Natural killer cell (primary cell): ENCODE measurements at places on chromosomes 6 and 20.

- peaks cover 25% of the 10 kb centered on the region for H3K27me3 ChIP-seq
- DNase-seq = no peak
Observed at GRCh38 chr20:56630086-56630493, 984 bp downstream of the TFAP2C start.

GRCh38 chr6:123636782-123637181 lies at the start of gene TRDN:
TSS of gene TRDN (minus strand) at chr6:123636950. CDS start at chr6:123636775, 175 bp downstream.
- H3K27me3 ChIP-seq = no peaks in the 10 kb centered on the region
- no peak within 1 kb of the TSS for H3K27ac ChIP-seq
- H3K4me1 ChIP-seq = no peaks in the 10 kb centered on the region
- no peak within 1 kb of the TSS for H3K4me3 ChIP-seq

DNA sequence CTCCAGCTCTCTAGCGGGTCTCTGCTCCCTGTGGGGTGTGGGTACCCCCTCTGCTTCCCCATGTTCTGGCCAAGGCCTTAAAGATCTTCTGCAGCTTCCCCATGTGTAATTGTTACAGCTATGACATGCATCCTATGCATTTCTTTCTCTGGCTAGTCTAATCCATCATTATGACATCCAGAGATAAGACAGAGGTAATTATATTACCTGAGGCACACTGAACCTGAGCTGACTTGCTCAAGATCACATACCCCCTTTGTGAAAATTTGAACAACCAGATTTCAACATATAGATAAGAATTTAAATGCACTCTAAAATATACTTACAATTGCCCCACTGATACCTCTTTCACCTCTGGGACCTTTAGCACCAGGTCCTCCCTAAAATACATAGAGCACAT lies 102.4 kb downstream of the COL12A1 start:
- no peaks in the 10 kb centered on the region for H3K4me1 ChIP-seq
- no peaks in the 10 kb centered on the region for H3K36me3 ChIP-seq
- H3K27me3 ChIP-seq = no peaks in the 10 kb centered on the region
- no peak for DNase-seq

GRCh38 chr20:25177890-25178321 lies 17.6 kb upstream of the ENTPD6 start:
- DNase-seq = no peak
- H3K36me3 ChIP-seq = no peaks in the 10 kb centered on the region
- no peaks in the 10 kb centered on the region for H3K27me3 ChIP-seq
- H3K4me3 ChIP-seq = no peak overlapping the region
- no peaks in the 10 kb centered on the region for H3K4me1 ChIP-seq

- no peaks in the 10 kb centered on the region for H3K36me3 ChIP-seq
- H3K4me1 ChIP-seq = peaks cover 7% of the 10 kb centered on the region
- H3K27ac ChIP-seq = no peak overlapping the region
- DNase-seq = no peak
- no peaks in the 10 kb centered on the region for H3K27me3 ChIP-seq
- no peak overlapping the region for H3K4me3 ChIP-seq
Observed at GRCh38 chr20:8471465-8471864, 339.4 kb downstream of the PLCB1 start.

- no peak overlapping the region for H3K4me3 ChIP-seq
- H3K27ac ChIP-seq = no peak overlapping the region
- peak; percentile 29 for DNase-seq
- H3K27me3 ChIP-seq = peaks cover 4% of the 10 kb centered on the region
- no peaks in the 10 kb centered on the region for H3K36me3 ChIP-seq
Observed at GRCh38 chr6:150076196-150076893, 7.4 kb upstream of the ULBP3 start.

DNA sequence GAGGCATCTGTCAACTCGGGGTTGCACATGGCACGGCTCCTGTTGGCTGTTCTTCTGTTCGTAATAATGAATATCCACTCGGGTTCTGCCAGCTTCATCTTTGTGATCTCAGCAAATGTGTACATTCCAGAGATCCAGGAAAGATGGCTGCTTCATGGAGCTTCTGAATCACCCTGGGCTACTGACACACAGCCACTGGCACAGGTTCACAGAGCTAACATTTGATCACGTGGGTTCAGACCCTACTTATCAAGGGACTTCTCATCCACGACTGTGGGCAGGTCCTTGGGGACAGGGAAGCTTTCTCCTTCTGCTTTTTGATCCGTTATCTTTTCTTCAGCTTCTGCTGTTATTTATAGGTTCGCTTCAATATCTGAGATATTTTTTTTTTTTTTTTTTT lies 18.1 kb downstream of the PPP1R3G start:
- no peaks in the 10 kb centered on the region for H3K36me3 ChIP-seq
- H3K27ac ChIP-seq = no peak overlapping the region
- H3K4me1 ChIP-seq = no peaks in the 10 kb centered on the region
- H3K27me3 ChIP-seq = no peaks in the 10 kb centered on the region
- DNase-seq = no peak

DNA sequence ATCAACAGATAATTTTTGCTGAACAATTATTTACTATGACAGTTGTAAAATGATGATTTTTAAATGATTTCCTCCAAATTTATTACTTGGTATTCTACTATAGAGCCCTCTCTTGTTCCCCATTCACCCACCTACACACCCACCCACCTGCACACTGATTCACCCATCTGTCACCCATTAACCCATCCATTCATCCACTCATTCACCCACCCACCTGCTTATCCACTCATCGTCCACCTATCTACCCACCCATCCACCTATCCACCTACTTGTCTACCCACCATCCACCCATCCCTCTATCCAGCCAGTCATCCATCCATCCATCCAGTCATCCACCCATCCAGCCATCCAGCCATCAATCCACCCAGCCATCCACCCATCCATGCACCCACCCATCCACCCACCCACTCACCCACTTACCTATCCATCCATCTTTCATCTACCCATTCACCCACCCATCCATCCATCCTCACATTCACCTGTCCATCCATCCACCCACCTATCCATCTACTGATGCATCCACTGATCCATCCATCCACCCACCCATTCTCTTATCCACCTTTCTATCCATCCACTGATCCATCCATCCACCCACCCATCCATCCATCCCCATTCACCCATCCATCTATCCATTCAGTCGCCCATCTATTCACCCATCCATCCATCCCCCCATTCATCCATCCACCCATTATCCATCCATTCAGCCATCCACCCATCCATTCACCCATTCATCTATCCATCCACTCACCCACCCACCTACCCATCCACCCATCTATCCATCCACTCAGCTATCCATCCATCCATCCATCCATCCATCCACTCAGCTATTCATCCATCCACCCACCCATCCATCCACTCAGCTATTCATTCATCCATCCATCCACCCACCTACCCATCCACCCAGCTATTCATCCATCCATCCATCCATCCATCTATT lies 72.0 kb downstream of the SYNJ2 start:
- H3K27ac ChIP-seq = no peak overlapping the region
- H3K4me3 ChIP-seq = no peak overlapping the region
- no peaks in the 10 kb centered on the region for H3K27me3 ChIP-seq
- no peaks in the 10 kb centered on the region for H3K36me3 ChIP-seq
- H3K4me1 ChIP-seq = peaks cover 7% of the 10 kb centered on the region

DNA sequence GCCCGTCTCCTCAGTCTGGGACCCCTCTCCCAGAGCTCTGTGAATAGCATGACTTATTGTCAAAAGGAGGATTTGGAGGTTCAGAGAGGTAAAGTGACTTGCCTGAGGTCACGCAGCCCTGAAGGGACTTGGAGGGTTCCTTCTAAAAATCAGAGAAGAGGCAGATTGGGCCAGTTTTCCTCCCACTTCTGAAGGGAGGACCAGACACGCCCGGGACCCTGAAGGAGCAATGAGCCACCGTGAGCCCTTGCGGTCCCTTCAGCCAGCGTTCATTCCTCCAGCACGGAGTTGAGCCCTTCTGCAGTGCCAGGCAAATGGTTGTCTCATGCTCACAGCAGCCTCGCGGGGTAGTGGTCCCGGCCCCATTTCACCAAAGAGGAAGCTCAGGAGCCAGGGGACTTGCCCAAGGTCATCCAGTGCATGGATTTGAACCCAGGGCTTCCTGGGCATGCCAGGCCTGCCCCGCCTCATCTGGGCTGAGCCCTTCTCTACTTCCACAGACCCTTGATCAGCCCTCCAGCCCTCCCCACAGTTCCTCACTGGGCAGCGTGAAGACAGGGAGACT lies 7.4 kb downstream of the SRC start:
- no peak overlapping the region for H3K27ac ChIP-seq
- no peaks in the 10 kb centered on the region for H3K27me3 ChIP-seq
- peaks cover 25% of the 10 kb centered on the region for H3K4me1 ChIP-seq

DNA sequence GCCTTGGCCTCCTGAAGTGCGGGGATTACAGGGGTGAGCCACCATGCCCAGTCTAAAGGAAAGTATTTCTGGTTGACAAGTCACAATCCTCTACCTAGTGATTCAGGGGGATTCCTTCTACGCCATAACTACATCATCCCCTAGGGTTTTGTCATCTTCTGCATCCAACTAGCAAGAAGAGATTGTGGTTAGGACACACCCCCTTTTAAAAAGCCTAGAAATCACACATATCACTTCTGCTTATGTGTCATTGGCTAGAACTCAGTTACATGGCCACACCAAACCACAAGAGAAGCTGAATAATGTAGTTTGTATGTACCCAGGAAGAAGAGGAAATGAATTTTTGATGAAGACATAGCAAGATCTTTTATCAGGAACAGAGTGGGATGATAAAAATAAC lies 14.7 kb upstream of the CHD6 start:
- no peak overlapping the region for H3K27ac ChIP-seq
- H3K36me3 ChIP-seq = no peaks in the 10 kb centered on the region
- DNase-seq = peak; percentile 26
- no peaks in the 10 kb centered on the region for H3K4me1 ChIP-seq

DNA sequence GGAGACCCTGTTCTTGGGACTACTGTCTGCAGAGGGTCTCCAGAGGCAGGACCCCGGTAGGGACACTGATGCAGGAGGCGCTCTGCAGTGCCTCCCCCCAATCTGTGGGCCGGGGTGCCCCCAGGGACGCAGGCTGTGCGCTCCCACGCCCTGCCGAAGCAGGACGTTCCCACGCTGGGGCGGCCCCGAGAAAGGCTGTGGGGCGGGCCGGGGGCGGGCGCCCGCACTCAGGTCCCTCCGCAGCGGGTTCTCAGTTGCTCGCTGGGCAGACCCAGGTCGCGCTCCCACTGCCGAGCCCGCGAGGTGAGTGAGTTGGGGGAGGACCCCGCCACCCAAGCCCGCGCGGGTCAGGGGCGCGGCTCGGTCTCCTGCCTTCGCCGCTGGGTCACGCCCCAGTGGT lies at the start of gene COX4I2:
TSS of gene COX4I2 (plus strand) at position 253 of the 400 bp plus-strand sequence. CDS start 1,106 bp downstream, outside the sequence.
- no peaks in the 10 kb centered on the region for H3K27me3 ChIP-seq
- H3K4me3 ChIP-seq = no peak within 1 kb of the TSS
- no peaks in the 10 kb centered on the region for H3K36me3 ChIP-seq
- no peak for DNase-seq
- H3K27ac ChIP-seq = no peak within 1 kb of the TSS

DNA sequence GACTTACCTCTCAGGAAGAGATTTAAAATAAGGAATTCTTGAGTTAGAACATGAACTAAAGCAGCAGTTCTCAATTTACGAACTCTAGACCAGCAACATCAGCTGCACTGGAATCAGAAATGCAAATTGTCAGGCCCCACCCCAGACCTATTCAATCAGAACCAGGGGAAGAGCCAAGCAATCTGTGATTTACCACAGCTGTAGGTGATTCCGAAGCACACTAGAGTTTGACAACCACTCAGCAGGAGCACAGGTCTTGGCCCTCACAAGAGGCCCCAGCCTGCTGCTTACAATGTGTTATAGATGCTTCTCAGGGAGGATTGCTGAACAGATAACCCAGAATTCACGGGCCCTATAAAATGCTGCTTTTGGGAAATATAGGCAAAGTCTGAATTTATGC lies 279.2 kb downstream of the PTPRK start:
- no peak overlapping the region for H3K27ac ChIP-seq
- H3K27me3 ChIP-seq = no peaks in the 10 kb centered on the region
- DNase-seq = no peak
- no peaks in the 10 kb centered on the region for H3K4me1 ChIP-seq
- no peak overlapping the region for H3K4me3 ChIP-seq
- no peaks in the 10 kb centered on the region for H3K36me3 ChIP-seq

- no peak overlapping the region for H3K4me3 ChIP-seq
- no peak overlapping the region for H3K27ac ChIP-seq
- no peaks in the 10 kb centered on the region for H3K36me3 ChIP-seq
- no peak for DNase-seq
- H3K4me1 ChIP-seq = no peaks in the 10 kb centered on the region
- peaks cover 2% of the 10 kb centered on the region for H3K27me3 ChIP-seq
Observed at GRCh38 chr6:25692472-25692871, 40.5 kb downstream of the SCGN start.

- no peak overlapping the region for H3K27ac ChIP-seq
- H3K4me1 ChIP-seq = no peaks in the 10 kb centered on the region
- no peak for DNase-seq
- no peak overlapping the region for H3K4me3 ChIP-seq
- H3K36me3 ChIP-seq = no peaks in the 10 kb centered on the region
Observed at GRCh38 chr20:15922556-15922955, 650.7 kb downstream of the KIF16B start.

DNA sequence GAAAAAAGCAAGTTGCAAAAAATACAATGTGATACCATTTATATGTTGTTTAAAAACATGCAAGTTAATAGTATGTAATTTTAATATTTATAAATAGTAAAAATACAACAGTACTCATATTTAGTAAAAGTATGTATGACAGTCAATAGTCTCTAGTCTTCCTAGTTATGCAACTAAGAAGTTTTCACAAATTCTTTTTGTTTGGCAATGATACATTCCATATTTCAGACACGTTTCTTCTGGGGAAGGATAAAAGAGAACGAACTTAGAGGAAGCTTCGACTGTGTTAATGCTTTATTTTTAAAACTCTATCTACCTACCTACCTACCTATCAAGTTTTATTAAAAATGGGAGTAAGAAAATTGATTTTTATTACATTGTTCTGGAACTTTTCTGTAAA lies 77.7 kb downstream of the UBE3D start:
- no peaks in the 10 kb centered on the region for H3K27me3 ChIP-seq
- DNase-seq = no peak
- no peaks in the 10 kb centered on the region for H3K4me1 ChIP-seq
- no peak overlapping the region for H3K4me3 ChIP-seq
